H54 (cell line): ENCODE measurements at places on chromosomes 6 and 20.

DNA sequence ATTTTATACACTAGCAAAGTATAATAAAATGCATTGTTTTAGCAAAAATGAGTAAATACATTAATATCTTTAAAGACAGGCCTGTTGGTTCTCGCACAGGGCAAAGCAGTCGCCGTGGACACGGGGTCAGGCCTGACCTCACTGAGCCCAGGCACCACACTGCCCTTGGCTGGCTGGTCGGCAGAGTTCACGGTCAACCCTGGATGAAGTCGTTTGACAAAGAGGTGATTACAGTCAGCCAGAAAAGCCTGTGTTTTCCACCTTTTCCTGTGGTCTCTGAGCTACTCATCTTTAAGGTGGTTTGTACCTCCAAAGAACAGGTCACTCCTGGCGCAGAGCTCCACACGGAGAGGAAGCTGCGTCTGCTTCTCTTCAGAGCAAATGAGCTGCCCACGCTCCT is 191.5 kb downstream of the DLL1 start:
- DNase-seq: no peak

- no peak for DNase-seq
Measured at GRCh38 chr6:118586746-118587485, 38.8 kb downstream of the PLN start.

GRCh38 chr6:4041480-4041879 is 37.5 kb downstream of the FAM217A start:
- DNase-seq: no peak

DNA sequence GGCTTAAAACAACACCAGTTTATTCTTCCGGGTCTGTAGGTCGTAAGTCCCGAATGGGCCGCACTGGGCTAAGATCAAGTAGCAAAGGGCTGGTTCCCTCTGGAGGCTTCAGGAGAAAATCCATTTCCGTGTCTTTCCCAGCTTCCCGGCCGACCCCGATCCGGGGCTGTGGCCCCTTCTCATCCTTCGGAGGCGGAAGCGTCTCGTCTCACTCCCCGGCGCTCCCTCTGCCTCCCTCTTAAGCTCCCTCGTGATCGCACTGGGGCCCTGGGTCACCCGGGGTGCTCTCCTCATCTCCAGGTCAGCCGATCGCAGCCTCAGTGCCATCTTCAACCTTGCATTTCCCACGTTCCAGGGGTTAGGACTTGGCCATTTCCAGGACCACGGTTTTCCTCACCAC is 199.4 kb downstream of the WDR27 start:
- DNase-seq: no peak

DNA sequence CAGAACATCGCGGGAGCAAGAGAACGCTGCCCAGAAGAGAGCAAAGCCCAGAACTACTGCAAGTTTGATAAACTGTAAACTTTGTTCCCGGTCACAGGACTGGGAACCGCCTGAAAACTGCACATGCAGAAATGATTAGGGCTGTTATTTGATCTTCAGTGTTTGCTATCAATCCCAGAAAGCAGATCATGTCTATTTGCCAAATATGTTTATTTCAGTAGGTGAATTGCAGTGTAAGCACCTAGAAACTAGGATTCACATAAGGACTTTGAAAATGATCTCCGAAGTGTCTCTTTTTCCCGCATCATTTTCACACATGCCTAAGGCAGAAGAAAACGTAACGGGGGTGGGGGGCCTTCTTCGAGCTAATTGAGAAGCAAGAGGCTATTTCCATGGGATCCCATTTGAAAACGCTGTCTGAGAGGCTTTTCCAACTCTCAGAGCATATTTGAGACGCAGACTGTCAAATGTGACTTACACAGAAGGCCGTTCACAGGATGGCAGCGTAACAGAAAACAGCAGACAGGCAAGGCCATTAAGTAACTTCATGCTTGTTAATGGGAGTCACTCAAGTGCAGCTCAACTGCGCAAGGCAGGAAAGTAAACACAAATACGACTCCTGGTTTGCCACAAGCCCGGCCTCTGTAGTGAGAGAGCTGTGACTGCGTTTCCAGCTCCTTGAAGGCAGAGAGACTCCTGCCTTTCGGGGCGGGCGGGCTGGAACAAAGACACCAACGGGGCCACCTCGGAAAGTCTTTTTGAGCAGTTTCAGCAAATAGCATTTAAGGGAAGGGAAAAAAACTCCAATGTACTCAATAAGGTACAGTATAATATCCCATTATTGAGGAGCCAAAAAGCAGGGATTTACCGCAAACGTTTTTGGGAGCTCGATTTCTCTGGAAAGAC is 144.7 kb upstream of the ZNF217 start:
- peak; percentile 33 for DNase-seq

DNA sequence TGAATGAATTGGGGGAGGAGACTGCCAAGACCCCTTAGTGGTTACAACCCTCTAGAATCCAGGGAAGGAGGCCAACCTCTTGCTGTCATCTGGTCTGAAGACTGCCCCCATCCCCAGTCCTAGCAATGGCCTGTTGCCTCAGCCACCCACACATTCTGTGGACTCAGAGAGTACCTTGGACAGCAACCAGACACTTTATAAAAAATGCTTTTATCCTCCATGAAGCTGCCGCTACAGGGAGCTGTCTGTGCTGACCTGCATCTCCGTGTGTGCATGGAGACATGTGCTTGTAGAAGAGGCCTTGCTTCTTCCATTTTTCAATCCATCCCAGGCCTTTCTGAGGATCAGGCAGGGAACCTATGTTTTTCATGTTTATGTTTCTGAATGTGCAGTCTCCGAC is 15.2 kb downstream of the CDH22 start:
- DNase-seq: peak; percentile 52

- no peak for DNase-seq
Measured at GRCh38 chr20:52457826-52458225, 266.2 kb upstream of the ZFP64 start.

GRCh38 chr6:14023855-14024254 is 93.7 kb upstream of the CD83 start:
- DNase-seq: no peak

GRCh38 chr6:152416652-152417051 is 220.5 kb downstream of the SYNE1 start:
- no peak for DNase-seq

DNA sequence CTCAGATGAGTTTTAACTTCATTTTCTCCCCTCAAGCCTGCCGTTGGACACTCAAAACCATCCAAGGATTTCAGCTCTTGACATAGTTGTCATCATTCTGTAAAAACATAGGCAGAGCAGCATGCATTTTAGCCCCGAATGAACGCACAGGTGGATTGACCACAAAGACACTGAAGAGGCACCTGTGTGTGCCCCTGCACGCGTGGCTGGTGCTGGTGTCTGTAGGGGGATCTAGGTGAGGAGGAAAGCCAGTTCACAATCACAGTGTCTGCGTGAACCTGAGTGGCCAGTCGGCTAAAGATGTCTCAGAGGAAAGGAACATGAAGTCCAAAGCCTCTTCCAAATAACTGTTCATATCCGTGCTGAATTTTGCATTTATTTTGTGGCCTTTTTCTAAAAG is 309.2 kb downstream of the QKI start:
- no peak for DNase-seq

DNA sequence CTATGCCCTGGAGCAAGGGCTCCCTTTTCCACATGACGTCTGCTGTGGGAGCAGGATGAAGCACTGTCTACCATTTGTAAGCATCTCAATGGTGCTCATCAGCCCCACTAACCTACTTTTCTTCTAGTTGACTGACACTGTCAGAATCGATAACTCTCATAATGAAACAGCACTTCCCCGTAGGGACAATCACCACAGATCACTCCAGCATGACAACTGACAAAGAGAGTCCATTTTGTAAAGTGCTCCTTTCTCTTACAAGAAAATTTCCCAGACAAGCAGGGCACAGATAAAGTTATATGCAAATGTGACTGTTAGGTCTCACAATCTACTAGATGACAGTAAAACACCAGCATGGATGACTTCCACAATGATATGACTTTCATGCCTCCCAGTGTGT is 46.4 kb downstream of the HEBP2 start:
- no peak for DNase-seq

- no peak for DNase-seq
Measured at GRCh38 chr20:36645998-36646397, at the start of gene SLA2. Gene SLA2 (minus strand): TSS chr20:36646196. CDS start chr20:36641335, 4,861 bp downstream.

GRCh38 chr6:5937169-5937909 is 69.4 kb downstream of the NRN1 start:
- no peak for DNase-seq

DNA sequence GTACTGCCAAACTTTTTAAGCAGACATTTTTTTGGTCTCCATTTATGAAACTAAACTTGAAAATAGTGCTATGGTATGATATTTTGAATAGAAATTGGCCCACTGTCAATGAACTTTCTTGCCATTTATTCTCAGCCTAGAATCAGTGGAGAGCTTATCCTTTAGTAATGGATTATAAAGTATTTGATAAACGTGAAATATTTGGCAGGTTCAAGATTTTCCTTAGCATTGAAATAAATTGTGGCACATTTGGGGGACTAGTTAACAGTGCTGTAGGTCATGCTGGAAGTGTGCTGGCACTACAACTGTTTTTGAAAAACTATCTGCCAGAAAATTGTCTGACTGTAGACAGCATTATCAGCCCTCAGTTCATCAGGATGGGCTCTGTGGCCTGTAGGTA is 2.1 kb downstream of the PRSS35 start:
- no peak for DNase-seq

GRCh38 chr20:1722513-1723050 is 65.0 kb upstream of the SIRPG start:
- no peak for DNase-seq

DNA sequence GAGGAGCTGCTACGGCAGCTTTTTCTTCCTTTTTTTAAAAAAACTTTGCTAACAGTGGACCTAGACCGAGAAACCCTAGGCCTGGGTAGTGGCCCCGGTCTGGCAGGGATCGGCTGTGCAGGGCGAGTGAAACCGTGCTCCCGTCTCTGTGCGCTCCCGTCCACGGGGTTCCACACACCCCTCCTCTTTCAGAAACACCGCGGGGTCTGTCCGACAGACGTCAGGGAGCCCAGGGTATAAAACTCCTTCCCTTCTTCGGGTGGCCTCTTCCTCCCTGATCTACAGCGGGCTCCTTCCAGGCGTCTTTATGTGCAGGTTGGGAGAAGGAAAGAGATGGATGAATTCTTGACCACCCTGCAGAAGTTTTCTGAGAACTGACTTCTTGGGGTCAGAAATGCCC is 27.1 kb upstream of the SMOC2 start:
- no peak for DNase-seq

DNA sequence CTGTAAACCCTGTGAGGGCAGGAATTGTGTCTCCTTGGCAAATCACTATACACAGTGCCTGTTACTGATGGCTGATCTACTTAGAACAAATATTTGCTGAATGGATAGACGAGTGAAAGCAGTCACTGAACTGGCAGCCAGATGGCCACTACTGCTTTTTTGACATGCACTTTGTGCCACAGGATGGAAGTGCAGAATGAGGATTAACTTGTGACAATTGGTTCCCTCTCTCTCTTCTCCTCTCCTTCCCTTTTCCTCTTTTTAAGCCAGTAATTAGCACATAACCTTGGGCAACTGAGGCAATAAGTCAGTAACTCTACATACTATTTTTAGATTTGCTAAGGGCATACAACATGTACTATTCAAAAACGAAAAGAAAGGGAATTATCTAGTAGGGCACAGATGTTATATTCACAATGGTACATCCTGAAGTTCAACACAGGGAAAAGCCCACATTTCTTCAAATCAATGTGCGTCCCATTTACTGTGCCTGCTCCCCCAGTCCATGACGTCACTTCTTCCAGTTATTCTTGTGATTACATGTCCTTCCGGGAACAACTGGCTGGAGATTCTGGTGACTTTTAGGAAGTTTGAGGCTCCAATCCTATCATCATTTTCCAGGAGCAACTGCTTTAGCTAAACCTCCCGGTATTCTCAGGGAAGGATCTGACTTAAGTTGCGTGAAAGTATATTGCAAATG is 17.0 kb upstream of the RPS6KA2 start:
- DNase-seq: no peak

DNA sequence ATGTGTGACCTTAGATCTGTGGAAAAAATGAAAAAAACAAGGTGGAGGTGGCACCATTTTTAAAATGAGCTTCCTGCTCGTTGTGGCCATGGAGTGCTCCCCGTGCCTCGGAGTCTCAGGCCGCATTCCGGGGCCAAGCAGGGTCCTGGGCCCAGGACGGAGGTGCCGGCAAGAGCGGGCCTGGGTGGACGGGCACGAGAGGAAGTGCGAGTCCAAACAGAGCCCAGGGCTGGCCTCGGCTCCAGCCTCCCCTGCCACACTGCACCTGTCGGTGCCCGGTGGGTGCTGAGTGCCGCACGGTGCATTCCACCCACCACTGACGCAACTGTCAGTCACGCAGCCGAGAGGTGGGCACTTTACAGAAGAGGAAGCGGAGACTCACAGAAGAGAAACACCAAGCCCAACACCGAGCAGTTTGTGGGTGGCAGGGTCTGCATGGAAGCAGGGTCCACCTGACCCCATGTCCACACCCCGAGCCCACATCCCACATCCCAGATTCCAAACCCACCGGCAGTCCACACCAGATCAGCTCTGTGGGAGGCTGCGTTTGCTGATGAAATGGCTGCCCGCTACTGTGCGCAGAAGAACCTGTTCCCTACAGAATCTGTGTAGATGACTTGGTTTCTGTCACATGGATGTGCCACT is 97.7 kb downstream of the PSMB1 start:
- DNase-seq: no peak

- DNase-seq: no peak
Measured at GRCh38 chr20:63150391-63150898, 65.5 kb downstream of the YTHDF1 start.

GRCh38 chr6:138971601-138972000 is 16.5 kb downstream of the REPS1 start:
- no peak for DNase-seq

GRCh38 chr20:4592316-4593148 is 129.2 kb upstream of the PRND start:
- peak; percentile 59 for DNase-seq

GRCh38 chr20:9122571-9122970 is 53.7 kb downstream of the PLCB4 start:
- no peak for DNase-seq

DNA sequence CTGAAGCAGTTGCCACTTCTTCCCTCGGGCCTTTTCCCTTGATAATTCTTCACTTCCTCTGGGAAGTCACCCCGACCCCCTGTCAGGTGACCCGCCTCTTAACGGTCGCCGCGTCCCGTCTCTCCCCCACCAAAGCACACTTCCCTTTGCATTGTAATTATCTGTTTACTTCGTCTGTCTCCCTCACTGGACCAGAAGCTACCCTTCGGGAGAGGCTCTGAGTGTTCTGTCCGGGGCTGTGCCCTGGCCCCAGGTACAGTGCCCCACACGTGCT is 771 bp upstream of the SNAI1 start:
- DNase-seq: no peak

DNA sequence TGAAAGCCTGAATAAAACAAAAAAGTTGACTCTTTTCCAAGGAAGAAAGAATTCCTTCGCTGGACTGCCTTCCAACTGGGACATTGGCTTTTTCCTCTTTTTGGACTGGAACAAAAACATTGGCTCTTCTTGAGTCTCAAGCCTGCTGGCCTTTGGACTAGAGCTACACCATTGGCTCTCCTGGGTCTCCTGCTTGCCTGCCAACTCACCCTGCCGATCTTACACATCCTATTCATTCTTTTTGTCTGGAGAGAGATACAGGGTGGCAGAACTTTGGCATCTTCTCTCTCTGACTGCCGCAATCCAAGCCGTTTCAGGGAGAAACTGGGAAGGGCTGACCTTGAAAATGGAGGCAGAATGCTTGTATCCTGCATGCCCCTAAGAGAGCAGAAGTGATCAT is 20.2 kb downstream of the DDO start:
- no peak for DNase-seq

GRCh38 chr6:156938143-156938542 is 161.0 kb downstream of the ARID1B start:
- no peak for DNase-seq

GRCh38 chr6:104956731-104957294 is at the start of gene LIN28B:
Gene LIN28B (plus strand): TSS chr6:104957107. CDS start chr6:104957251, 144 bp downstream.
- DNase-seq: no peak
